ENCODE measurements at places on chromosomes 6 and 20.

DNA sequence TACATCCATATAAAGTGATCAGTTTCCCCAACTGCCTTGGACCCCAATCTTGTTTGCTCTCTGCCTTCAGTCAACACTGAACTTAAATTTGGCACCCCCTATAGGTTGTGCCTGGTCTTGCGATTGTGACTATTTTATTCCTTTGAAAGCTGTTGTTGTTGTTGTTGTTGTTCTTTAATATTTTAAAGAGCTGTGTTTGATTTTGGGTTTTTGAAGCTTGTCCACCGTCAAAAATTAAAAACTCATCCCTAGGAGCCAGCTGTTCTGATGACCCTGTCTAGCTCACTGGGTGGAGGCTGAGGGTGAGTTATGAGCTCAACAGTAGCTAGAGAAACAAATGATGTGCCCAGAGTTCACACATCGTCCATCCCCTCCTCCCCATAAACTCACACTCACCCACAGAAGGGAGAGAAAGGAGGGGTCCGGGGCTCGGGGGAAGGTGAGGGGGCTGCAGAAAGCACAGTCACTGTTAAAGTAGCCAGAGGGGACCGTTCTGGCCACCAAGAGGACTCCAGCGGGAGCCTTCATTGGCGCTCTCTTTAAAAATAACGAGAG lies 4.0 kb downstream of the SIM1 start:
- DNase-seq, result no peak

DNA sequence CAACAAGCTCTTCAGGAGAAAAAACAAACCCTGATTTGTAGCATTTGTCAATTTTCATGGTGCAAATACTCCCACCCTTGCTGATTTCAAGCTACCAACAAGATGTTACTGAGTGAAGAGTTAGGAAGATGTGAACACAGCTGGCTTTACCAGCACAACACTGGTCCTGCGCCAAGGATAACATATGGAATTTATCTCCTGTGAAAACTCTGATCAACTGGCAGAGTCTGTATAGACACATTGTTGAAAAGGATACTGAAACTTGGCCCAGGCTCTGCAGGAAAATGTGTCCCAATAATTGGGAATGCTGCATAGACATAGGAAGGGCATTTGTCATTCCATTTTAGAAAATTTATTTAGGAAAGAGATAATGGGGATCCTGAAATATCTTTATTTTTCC lies 29.0 kb downstream of the OTOR start:
- peak; percentile 30 for DNase-seq

GRCh38 chr20:23188377-23189169 lies 102.4 kb upstream of the CD93 start:
- DNase-seq, result no peak

GRCh38 chr6:150936021-150936555 lies 70.6 kb downstream of the MTHFD1L start:
- no peak for DNase-seq

- DNase-seq, result no peak
These were observed 13.5 kb downstream of the SLC17A5 start for GRCh38 chr6:73640179-73640750.

DNA sequence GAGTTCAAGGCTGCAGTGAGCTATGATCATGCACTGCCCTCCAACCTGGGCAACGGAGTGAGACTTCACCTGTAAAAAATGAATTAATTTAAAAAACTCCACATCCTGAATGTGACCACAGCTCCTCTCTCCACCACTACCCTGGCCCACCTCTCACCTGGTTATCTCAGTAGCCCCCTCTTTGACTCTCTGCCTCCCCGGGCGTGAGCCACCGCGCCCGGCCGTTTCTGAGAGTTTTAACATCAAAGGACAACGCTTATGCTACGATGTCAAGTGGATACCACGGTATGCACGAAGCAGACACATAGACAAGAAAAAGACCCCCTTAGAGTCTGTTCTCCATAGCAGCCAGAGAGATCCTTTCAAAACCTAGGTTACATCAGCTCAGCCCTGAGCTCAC lies 48.7 kb downstream of the FGD2 start:
- DNase-seq, result no peak

- DNase-seq, result no peak
These were observed 14.5 kb downstream of the CSNK2A1 start for GRCh38 chr20:528923-529604.

GRCh38 chr6:106116125-106116832 lies 30.1 kb downstream of the PRDM1 start:
- no peak for DNase-seq

Data from femur (tissue), 1 donor.